ENCODE measurements at places on chromosomes 12 and 14. TPM values are rescaled to one million over a fixed set of nuclear protein-coding genes. Genes with fewer than 3 reads are reported as not detected.

The LAG3 gene
- total RNA-seq = 420 TPM

The TAS2R10 gene
- 0.29 TPM for total RNA-seq

The TEAD4 gene
- total RNA-seq = 0.44 TPM

The ITGA7 gene
- total RNA-seq = 4.4 TPM

The GPR135 gene
- 2.1 TPM for total RNA-seq
